ENCODE measurements at places on chromosomes 2 and 18. TPM values are rescaled to one million over a fixed set of nuclear protein-coding genes. Genes with fewer than 3 reads are reported as not detected.

GRCh38 chr18:2482706-2483475 is 88.4 kb downstream of the METTL4 start:
- peaks cover 8% of the 10 kb centered on the region for H3K4me1 ChIP-seq
- no peaks in the 10 kb centered on the region for H3K27me3 ChIP-seq
- DNase-seq: no peak
- no peak overlapping the region for H3K27ac ChIP-seq
- H3K4me3 ChIP-seq: no peak overlapping the region

GRCh38 chr2:239803766-239804115 is 221.4 kb downstream of the NDUFA10 start:
- no peak for DNase-seq
- no peaks in the 10 kb centered on the region for H3K4me1 ChIP-seq
- no peaks in the 10 kb centered on the region for H3K36me3 ChIP-seq
- no peak overlapping the region for H3K4me3 ChIP-seq
- no peak overlapping the region for H3K27ac ChIP-seq

- no peak overlapping the region for H3K4me3 ChIP-seq
- no peaks in the 10 kb centered on the region for H3K36me3 ChIP-seq
- no peaks in the 10 kb centered on the region for H3K27me3 ChIP-seq
- DNase-seq: no peak
- no peak overlapping the region for H3K27ac ChIP-seq
Measured at GRCh38 chr2:134663451-134664450, 55.0 kb downstream of the TMEM163 start.

Gene UGT1A4
- total RNA-seq: not detected

All from SJCRH30 (cell line).